Activated CD4-positive, alpha-beta T cell treated with anti-CD3 and anti-CD28 coated beads, Interleukin-2, Interleukin-4, amounts not matched to agents 100 ng/mL and 50 ng/mL, durations not matched to agents 16 hours and 8 hours (primary cell): ENCODE measurements at places on chromosomes 3 and 15.

- DNase-seq = no peak
These were observed 10.8 kb upstream of the GRIP2 start for GRCh38 chr3:14550651-14551611.

- no peak for DNase-seq
These were observed 495 bp upstream of the NXPE3 start for GRCh38 chr3:101778385-101779046.

- no peak for DNase-seq
These were observed 288.4 kb upstream of the LYSMD4 start for GRCh38 chr15:100021653-100022052.

DNA sequence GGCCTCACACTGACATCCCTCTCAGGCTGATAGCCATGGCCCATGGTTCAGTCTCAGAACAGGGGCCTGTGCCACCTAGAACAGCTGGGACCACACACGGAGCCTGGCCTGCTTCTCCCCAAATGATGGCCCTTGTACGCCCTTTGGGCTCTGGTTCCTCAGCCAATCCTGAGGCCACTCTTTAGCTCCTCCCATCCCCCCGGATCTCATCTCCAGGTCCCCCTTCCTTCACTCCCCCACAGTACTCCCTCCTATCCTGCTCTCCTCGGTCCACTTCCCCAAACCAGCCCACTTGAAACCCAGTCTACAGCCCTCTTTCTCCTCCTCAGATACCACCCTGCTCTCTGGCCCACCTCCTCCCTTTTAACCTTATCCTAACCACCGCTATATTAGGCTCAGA lies 17.8 kb upstream of the ZFYVE19 start:
- DNase-seq = no peak

DNA sequence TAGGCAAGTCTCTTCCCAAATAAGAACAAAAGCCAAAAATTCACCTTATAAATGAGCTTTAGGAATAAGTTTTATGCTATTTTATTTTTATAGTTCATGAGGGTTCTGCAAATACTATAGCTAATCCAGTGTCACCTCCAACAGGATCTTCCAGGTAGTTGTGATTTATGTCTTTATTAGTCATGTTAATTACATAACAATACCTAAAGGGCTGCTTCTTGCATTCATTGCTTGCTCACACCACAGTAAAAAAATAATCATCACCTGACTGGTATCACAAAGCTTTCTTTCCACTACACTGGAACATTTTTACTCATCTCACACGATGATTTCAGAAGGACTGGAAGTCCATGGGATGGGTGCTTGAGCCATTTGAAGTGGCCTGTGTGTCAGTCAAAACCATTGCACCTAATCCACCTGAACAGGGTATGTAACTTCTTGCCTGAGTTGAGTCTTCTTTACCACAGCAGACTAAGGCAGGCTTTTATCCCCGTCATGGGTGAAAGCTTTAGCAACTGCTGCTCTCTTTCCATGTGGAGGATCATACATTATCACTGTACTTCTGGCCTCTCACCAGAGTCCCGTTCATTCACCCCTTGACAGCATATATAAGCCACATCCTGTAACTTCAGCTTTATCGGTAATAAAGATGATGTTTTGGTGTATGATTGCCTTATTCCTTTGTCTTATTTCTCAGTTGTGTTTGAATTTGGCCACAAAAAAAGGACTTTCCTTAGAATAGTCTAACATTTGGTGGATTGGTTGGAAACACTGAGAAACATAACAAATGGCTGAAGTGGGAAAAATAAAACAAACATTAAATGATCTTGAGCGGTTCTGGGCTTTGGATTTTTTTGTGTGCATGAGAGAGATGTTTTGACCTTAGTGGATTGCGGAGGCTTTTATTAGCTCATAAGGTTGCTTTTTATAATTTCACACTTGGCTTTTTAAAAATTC lies 382.6 kb upstream of the THBS1 start:
- no peak for DNase-seq

GRCh38 chr3:16070707-16071106 lies 103.8 kb upstream of the GALNT15 start:
- DNase-seq = no peak

- no peak for DNase-seq
These were observed 36.0 kb upstream of the ALDH1L1 start for GRCh38 chr3:126216416-126216815.

DNA sequence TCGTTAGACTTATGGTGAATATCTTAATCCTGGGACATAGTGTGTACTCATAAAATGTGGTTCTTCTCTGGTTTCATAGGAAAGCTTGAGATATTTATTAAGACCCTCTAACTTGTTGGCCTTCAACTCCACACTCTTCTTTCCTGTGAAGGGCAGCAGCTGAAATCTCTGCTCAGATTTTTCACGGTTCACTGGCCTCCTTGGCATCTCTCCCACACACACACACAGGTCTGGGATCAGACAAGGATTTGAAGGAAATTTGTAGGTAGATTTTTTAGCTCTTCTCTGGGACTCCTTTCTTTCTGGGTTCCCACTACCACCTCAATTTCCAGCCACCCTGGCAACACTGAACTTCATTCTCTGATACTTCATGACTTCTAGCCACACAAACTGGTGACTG lies 70.2 kb downstream of the MYRIP start:
- DNase-seq = no peak
